Bone marrow (tissue), 2 donors: ENCODE measurements at places on chromosomes 7 and 10.

- DNase-seq: no peak
Measured at GRCh38 chr7:26420422-26421019, 128.9 kb downstream of the SNX10 start.

DNA sequence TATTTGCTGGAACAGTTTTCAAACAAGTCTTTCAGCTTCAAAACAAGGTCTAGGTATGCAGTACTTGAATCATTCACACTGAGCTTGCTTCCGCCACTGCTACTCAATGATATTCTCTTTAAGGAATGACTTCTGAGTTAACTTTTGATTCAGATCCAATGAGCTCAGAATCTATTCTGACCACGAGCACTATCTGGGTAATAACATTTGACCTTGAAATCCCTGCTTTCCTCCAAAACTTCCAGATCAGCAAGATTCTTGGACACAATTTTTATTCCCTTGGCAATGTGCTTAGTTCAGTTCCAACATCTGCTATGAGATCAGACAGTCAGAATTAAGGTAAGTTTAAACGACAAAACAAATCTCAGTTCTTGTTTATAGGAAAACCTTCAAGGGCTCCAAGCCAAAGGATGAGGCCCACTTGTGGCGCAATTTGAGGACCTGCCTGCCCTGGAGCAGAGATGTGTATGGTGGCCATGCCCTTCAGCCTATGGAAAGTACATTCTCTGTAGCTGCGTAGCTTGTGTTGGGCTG lies 87.2 kb downstream of the RNF216 start:
- no peak for DNase-seq

- no peak for DNase-seq
Measured at GRCh38 chr7:50594734-50595485, 29.7 kb upstream of the DDC start.

DNA sequence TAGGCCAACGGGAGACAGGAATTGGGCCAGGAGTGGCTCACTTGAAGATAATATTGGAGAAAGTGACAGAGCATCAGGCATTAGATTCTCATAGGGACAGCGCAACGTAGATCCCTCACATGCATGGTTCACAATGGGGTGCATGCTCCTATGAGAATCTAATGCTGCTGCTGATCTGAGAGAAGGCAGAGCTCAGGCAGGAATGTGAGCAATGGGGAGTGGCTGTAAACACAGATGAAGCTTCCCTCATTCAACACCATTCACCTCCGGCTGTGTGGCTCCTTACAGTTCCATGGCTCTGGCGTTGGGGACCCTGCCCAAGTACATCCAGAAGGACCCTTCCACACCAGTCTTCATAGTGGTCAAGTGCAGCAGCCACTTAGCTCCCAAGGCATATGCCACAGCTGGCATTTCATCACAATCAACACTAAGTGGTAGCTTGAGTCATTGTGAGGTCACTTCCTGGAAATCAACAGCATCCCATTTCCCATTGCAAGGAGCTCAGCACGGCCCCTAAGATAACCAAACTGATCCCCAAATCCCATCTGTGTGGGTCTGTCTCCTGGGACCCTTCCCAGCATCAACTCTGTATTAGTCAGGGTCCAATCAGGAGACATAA lies 174.5 kb downstream of the TPST1 start:
- peak; percentile 38 for DNase-seq
